Effector CD4-positive, alpha-beta T cell (primary cell): ENCODE measurements at places on chromosomes 2 and 18.

DNA sequence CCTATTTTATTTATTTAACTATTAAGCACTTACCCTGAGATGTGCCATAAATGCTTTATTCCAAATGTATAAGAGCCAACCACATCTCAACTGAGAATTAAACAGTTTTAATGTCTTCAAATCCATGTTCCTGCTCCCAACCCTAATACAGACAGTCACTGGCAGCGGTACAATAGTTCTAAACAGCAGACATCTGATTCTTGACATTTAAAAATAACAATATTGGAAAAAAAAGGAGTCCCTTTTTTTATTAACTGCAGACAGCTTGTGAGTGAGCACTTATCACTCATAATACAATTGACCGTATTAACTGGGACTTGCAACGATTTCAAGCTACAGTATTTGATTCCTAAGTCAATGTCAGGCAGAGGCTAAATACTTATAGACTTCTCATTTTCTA lies 424.6 kb downstream of the TGIF1 start:
- DNase-seq: no peak

DNA sequence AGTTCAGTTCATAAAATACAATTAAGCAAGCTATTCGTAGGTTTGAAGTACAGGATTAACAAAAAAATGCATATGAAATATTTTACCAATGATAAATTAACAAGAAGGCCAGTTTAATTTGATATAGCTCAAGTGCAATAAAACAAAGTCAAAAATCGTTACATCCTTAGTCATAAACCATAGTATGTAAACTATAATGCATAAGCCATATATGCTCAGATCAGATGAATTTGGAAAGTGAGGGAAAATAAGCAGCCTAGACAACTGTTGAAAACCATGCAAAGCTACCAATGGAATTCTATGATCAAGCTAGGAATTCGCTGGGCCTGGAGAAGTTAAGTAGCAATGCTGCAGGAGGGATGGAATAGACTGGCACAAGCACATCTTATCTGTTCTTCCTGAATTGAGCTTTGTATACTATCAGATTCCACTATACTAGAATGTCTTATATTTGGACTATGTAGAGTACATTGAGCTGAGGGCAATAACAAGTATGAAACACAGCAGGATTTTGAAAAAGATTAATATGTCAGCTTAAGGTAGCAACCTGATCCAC lies 682.0 kb downstream of the IRS1 start:
- no peak for DNase-seq

- no peak for DNase-seq
Measured at GRCh38 chr18:5964596-5964995, 69.3 kb upstream of the TMEM200C start.

DNA sequence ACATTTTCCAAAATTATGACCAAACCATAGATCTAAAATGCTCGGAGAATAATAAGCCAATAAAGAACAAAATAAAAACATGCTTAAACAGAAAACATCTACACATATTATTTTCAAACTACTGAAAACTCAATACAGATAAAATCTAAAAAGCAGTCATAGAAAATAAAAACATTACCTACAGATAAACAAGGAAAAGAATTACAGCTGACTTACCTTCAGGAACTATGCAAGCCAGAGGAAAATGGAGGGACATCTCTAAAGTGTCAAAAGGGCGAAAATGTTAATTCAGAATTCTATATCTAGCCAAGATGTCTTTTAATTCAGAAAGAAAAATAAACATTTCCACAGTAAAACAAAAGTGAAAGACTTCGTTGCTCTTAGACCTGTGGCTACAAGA lies 112.9 kb upstream of the GYPC start:
- DNase-seq: no peak

DNA sequence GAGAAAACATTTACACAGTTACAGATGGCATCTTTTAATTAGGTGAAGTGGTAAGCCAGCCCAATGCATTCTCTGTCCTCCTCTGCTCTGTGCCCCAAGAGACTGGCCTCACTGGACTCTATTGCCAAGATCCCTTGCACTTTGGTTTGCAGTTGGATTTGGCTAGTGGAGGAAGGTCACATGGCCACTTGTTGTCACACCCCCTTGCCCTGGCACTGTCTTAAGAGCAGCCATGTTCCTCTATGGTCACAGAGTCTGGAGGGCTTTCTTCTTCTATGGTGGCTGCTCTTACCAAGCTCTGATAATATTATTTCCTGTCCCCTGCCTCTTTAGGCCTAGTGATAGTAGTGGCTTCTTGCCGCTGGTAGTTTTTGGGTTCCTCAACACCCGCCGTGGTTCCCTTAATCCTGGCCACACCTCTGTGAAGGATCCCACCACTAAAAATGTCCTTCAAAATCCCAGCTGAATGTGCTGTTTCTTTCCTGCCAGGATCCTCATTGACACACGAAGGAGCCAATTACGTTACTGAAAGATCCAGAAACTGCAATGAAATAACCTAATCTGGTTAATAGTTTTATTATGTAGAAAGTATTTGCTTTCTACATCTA lies 111.1 kb downstream of the CDC42EP3 start:
- no peak for DNase-seq
